ENCODE measurements at places on chromosomes 5 and 9.

- no peak for DNase-seq
These were observed 10.7 kb upstream of the SPARC start for GRCh38 chr5:151697452-151697851.

GRCh38 chr9:74824654-74825053, 63.1 kb downstream of the TRPM6 start:
- no peak for DNase-seq

DNA sequence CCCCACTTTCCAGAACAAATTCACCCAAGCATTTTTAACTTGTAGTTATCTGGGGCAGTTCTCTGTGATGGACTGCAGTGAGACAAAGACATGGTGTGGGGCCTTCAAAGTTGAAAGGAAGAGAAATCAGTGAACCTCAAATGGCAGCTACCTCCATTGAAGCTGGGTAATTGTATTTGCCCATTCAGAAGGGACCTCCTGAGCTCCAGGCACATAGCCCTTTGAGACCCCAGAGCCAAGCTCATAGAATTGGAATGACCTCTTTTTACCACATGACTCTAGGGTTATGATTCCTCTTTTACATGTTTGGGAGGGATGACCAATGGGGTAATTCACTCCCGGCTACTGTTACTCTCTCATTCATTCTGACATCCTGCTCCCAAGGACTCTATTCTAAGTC, 368.4 kb upstream of the ITGA1 start:
- no peak for DNase-seq

GRCh38 chr9:112331674-112331952, 1.8 kb downstream of the PTBP3 start:
- DNase-seq: no peak

GRCh38 chr5:116361171-116361967, 213.3 kb downstream of the SEMA6A start:
- no peak for DNase-seq
